ENCODE measurements at places on chromosomes 16 and 17.

DNA sequence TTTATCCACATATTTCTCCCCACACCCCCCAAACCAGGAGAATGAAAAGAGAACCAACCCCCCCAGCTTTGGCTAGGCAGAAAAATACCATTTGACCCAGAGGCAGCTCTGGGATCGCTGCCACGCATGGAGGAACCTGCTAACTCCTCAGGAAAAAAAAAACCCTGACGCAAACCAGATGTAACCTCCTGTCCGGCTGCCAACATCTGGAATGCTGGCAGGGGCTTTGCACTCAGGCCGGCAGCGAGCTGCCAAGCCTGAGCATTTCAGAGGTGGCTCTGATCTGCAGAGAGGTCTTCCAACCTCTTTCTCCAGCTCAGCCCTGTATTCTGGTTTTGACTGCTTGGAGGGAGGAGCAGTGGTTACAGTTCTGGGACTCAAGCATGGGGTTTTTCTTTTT lies 8.2 kb downstream of the IGFBP4 start:
- DNase-seq: no peak

DNA sequence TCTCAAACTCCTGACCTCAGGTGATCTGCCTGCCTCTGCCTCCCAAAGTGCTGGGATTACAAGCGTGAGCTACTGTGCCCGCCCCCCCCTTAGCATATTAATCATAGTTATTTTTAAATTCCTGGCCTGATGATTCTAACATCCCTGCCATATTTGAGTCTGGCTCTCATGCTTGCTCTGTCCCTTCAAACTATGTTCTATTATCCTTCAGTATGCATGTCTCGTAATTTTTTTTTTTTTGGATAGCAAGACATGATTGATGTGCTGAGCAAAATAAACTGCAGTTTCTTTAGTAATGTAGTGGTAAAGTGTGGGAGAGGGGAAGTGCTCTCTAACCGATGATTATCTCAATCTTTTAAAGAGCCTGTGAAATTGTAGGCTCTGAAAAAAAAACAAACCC lies 34.3 kb upstream of the TMEM92 start:
- DNase-seq: no peak

GRCh38 chr17:40361925-40362695 lies 2.4 kb downstream of the GJD3 start:
- DNase-seq: no peak

GRCh38 chr17:57355090-57355859 lies 99.0 kb downstream of the MSI2 start:
- DNase-seq: no peak

DNA sequence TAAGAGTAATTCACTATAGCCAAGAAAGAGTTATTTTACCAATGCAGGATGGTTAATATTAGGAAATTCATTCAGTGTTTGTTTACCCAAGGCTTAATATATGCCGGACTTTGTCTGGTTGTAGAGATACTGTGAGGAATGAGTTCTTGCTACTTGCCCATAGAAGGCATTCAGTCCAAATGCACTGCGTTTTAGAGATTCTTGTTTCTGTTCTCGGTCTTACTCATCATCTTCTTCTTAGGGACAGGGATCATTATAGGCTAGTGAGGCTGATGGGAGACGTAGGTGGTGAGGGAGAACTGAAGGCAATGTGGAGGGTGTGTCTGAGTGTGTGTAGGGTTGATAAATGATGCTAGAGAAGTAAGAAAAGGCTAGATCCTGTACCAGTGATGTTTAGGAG lies 90.7 kb downstream of the OR1D5 start:
- DNase-seq: no peak

GRCh38 chr17:73226556-73227172 lies 33.8 kb downstream of the COG1 start:
- no peak for DNase-seq

DNA sequence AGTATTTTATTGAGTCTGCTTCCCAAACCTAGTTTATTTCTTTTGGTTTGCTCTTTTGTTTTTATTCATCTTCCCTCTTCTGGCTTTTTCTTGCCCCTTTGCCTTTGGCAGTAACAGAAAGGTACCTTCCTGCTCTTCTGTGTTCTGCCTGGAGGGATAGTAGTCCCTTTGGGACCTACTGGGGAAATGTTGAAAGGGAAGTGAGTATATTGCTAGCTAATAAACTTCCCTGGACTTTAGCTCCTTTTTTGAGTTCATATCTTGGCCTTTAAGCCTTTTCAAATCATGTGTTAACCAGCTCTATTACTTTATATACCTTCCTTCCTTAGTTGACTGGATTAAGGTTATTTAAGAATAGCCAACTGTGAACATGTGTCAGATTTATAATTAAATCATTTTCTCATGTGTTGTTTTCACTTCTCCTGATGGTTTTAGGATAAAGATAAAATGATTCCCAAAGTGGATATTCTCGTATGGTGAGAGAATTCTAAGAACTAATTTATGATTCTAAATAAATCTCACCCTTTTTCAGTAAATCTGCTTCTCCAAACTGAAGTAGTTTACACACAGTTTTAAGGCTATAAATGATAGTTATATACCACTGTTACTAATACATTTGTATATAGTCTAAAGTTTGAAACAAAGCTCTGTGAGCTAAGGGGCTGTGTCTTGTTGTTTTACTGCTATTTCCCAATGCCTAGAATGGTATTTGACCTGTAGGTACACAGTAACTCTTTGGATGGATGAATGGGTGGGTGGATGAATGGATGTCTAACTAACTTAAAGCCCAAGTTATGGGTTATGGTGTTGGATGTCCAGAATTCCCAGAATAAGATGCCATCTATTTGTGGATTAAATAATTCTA lies 45.7 kb downstream of the OMG start:
- DNase-seq: no peak

DNA sequence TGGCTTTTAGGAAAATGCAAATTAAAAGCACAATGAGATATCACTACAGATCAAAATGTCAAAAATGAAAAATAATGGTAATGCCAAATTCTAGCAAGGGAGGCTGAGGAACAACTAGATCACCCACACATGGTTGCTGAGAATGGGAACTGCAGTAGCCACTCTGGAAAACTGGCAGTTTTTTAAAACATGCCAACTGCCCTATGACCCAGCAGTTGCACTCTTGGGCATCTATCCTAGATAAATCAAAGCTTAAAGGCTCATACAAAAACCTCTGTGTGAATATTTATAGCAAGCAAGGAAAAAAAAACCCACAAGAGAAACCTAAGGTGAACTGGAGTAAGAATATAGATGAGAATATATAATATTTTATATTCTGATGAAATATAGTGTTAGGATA lies 104.3 kb downstream of the PRKCB start:
- no peak for DNase-seq

GRCh38 chr17:977166-977565 lies 2.4 kb downstream of the NXN start:
- no peak for DNase-seq

DNA sequence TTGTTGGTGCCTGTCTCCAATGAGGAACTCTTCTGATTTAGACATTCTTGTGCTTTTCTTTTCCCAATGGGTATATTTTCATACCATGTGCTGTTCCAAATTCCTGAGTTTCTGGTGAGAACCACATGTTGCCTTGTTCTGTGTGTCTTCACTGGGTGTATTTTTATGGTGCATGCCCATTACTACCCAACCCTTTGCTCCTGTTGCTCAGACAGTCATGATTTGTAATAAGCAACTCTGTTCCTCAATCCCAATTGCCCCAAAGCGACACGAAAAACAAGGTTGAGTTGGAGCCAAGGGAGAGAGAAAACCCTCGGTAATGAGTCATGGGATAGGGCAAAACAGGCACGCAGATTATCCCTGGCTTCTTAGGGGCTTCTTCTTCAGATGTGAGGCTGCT lies 101.8 kb downstream of the ABCA8 start:
- DNase-seq: no peak

DNA sequence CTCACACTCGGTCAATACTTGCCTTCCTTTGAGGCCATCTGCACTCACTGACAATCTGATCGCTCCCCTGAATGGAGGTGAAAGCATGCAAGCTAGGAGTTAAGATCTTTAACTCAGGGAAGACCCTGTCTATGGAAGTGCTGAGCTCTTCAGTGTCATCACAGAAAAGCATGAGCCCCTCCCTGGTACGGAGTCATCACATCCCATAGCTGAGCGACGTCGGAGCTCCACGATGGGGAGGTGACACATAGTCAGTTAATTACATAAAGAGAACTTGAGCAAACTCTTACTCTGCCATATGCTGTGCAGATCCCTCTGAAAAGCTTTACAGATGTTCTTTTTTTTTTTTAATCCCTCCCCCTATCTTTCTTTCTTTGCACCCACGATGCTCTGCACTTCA lies 463.2 kb downstream of the WWOX start:
- DNase-seq: no peak

GRCh38 chr17:48610282-48611211 lies at the start of gene HOXB7:
Gene HOXB7, minus strand, starts transcription at chr17:48611017. Its CDS starts 99 bp downstream, at chr17:48610918.
- DNase-seq: peak; percentile 32

DNA sequence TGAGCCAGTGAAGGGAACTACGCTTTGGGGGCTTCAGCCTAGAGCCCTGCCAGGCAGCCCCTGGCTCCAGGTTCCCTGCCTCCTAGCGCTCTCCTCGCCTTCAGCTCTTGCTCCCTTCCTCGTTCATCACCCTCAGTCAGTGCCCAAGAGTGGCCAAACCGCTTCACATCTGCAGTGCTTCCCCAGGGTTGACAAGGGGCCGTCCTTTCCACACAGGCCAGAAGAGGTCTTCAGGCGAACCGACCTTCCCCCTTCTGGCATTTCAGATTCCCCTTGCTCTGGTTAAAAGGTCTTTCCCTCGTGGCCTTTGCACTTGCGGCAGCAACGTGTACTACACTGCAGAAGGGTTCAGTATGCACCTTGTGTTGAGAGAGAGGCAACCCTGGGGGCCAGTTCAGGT lies 4.1 kb downstream of the RASD1 start:
- no peak for DNase-seq

- DNase-seq: no peak
Measured at GRCh38 chr16:66295761-66296546, 70.5 kb upstream of the CDH5 start.

DNA sequence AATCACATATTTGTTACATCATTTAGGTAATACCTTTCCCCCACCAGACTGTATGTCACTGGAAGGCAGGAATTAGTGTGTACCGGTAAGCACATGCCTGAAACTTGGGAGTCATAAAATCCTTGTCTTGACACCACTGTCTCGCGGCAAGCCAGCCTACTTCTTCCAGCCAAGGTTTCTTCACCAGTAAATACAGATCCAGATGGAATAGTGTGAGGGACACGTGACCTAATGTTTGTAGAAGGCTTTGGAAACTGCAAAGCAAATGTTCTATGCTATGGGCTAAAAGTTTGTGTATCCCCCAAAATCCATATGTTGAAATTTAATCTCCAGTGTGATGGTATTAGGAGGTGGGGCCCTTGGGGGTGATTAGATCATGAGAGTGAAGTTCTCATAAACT lies 126.1 kb downstream of the HS3ST4 start:
- no peak for DNase-seq

- DNase-seq: no peak
Measured at GRCh38 chr16:67413978-67414911, 2.0 kb downstream of the ZDHHC1 start.

DNA sequence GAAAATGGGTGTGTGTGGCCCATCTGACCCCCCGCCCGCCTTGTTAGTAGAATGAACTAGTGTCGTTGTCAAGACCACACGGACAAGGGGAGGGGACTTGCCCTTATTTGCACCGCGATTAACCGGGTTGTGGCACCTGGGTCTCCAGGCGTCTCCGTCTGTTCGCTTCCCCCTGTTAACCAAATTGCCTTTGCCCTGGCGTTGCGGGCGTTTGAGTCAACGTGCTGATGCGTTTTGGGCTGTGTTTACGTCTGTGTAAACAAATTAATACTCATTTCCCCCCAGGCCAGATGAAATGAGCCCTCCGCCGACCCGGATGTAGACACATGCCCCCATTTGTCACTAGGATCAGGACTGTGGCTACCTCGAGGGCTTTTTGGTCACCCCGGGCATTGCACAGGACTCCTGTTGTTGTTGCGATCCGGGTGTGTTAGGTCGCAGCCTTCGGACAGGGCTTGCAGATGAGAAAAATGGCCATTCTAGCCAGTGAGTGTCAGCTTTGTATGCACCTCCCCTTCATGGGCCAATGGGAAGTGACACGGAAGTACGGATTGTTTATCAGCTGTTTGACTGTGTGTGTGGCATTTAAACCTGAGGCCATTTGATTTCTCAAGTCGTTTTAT lies 906 bp downstream of the RBL2 start:
- DNase-seq: peak; percentile 80

DNA sequence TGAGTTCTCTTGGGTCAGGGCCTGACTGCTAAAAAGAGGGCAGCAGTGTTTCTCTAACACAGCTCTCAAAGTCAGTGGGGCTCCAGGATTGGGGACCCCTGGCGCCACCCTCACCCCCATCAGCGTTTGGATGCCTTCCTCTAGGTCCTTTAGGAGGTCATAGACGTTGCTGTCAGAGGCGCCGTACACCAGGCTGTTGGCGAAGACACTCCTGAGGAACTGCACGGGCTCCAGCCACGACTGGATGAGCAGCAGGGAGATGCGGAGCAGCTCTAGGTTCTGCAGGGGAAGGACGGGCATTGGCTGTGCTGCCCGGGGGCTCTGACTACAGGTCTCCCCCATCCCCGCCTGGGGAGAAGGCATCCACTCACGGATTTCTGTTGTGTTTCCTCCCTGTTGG lies 993 bp downstream of the GH1 start:
- no peak for DNase-seq
